Activated T-helper 17 cell treated with anti-CD3 and anti-CD28 coated beads, Interleukin-2, amount 50 U/mL, for 72 hours (primary cell): ENCODE measurements at places on chromosomes 4 and X. TPM values are rescaled to one million over a fixed set of nuclear protein-coding genes. Genes with fewer than 3 reads are reported as not detected.
A peak's percentile ranks its signal among the peaks of the same experiment; 100 is the strongest.

DDIT4L gene
- total RNA-seq: 1.8 TPM

ANK2 gene
- total RNA-seq: 1.1 TPM

XG gene
- 0.34 TPM for total RNA-seq

OCRL gene
- 1.1 TPM for total RNA-seq

EFHC2 gene
- total RNA-seq: 0.13 TPM

ARMCX1 gene
- 0.95 TPM for total RNA-seq

DCK gene
- total RNA-seq: 35.8 TPM

USP17L12 gene
- total RNA-seq: not detected

GPR78 gene
- total RNA-seq: not detected

CENPVL2 gene
- total RNA-seq: not detected

ZIC3 gene
- total RNA-seq: not detected

GAGE12E gene
- total RNA-seq: not detected

TRPC3 gene
- total RNA-seq: 0.95 TPM

GAGE12F gene
- not detected for total RNA-seq

UBE2K gene
- 52.5 TPM for total RNA-seq

NALF2 gene
- 0.45 TPM for total RNA-seq

POLN gene
- total RNA-seq: 8.0 TPM

DUSP21 gene
- total RNA-seq: not detected

- ATAC-seq: peak; percentile 53
These were observed 733.3 kb downstream of the RPA4 start for GRCh38 chrX:97616883-97617530.

- no peak for ATAC-seq
These were observed 181.5 kb downstream of the ZIC3 start for GRCh38 chrX:137747244-137748043.

DNA sequence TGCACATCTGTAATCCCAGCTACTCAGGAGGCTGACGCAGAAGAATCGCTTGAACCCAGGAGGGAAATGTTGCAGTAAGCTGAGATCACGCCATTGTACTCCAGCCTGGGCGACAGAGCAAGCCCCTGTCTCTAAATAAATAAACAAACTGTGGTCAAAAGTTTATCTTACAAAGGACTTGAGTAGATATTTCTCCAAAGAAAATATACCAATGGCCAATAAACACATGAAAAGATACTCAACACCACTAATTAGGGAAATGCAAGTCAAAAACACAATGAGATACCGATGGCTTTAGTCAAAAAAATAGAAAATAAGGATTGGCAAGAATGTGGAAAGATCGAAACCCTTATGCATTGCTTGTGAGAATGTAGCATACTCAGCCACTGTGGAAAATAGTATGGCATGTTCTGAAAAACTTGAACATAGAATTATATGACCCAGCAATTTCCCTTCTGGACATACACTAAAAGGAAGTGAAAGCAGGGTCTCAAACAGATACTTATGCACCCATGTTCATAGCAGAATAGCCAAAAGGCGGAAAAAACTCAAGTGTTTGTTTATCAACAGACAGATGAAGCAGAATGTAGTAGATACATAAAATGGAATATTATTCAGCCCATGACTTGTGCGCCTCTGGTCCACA lies 2.0 kb upstream of the CFAP97 start:
- no peak for ATAC-seq

- ATAC-seq: no peak
These were observed 122.5 kb downstream of the PTTG2 start for GRCh38 chr4:38082424-38083385.

DNA sequence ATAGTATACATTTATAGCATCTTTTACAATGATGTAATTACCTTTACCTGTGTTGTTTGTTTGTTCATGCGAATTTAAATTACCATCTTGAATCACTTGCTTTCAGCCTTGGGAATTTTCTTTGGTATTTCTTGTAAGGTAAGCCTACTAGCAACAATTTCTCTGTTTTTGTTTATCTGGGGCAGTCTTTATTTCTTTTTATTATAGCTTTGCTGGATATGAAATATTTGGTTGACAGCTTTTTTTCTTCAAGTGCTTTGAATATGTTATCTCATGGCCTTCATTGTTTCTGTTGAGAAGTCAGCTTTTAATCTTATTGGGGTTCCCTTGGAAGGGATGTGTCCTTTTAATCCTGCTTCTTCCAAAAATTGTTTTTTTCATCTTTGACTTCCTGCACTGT lies 292.8 kb upstream of the EDA2R start:
- ATAC-seq: no peak

DNA sequence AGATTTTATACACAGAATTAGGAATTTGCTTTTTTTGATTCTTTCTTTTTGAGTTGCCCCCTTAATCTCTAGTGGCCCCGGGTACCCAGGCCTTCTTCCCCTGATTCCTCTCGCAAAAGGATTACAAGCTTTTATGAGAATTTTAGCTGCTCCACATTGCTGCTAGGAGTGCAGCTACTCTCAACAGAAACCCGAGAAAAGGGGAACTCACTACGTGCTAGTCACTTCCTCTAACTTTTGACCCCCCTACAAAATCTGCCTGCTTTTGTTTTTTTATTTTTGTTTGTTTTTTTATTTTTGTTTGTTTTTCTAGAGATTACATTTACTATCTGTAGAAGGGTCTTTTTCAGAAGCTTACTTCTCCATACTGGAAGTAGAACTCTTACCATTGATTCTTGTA lies 64.1 kb downstream of the ZNF81 start:
- no peak for ATAC-seq

- no peak for ATAC-seq
These were observed 42.7 kb downstream of the CNOT6L start for GRCh38 chr4:77776182-77777134.

DNA sequence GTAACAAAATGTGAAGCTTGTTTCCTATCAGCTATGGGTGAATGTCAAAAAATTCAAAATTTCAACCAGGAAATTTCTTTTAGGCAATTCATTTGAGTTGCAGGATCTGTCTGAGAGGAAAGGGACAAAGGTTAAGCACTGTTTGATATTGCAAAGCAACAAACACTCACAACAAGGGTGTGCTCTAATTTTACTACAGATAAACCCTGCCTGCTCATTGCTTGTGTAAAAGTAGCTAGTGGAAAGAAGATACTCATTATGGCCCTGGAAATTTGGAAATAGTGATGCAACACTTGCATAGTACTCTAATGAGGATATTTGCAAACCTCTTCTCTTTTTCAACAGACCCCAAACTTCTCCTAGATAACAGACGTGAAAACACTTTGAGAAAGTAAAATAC lies 27.1 kb downstream of the FAM47E start:
- ATAC-seq: no peak

DNA sequence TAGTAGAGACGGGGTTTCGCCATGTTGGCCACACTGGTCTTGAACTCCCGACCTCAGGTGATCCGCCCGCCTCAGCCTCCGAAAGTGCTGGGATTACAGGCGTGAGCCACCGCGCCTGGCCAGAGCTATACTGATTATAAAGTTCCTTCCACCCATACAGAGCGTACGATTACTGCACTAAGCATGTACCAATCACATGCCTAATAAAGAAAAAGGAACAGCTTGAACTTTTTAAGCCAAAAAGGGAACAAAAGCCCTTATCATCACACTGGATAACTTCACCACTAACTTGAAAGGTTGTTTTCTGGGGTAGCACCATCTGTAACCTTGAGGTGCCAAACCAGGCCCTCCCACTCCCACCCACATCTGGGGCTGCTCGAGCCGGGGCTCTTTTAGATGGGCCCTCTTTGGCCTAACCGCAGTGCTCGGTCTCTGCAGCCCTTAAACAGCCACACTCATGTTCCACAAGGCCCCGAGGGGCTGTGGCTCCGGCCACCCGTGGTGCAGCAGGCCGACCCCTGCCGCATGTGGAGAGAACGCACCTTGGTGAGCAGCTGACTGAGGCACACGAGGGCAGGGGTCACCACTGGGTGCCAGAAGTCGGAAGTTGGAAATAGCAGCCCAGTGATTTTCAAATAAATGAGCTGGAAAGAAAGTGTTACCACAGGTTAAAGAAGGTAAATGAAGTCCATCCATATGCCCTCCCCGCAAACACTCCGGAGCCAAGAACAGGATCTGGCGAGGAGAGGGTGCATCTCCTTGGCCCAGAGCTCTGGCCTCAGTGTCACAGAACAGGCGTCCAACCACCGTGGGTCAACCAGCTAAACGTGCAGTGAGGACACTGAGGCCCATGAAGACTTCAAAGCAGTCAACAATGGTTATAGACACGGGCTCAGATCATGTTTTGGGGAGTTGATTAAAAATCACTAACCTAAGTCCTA lies 18.4 kb downstream of the NOP14 start:
- ATAC-seq: no peak

DNA sequence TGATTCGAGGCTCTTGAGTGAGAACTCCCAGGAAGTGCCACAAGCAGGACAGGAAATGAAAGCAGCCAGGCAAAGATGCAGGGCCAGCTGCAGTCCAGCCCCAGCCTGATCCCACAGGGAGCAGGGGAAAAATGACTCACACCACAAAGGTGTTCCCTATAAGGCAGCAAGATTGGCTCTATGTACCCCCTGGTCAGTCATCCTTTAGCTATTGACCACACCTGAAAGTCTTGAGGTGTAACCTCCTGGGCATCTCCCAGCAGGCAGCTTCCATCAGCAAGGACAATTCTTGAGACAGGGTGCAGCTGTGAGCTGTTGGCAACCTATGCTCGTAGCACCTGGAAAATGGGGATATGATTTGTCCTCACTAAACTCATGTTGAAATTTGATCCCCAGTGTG lies 27.9 kb upstream of the EXOC1L start:
- ATAC-seq: no peak

GRCh38 chr4:169342906-169343564 lies 72.3 kb upstream of the SH3RF1 start:
- ATAC-seq: no peak
